NCI-H1436 (cell line): ENCODE measurements at places on chromosomes 2 and 18.

DNA sequence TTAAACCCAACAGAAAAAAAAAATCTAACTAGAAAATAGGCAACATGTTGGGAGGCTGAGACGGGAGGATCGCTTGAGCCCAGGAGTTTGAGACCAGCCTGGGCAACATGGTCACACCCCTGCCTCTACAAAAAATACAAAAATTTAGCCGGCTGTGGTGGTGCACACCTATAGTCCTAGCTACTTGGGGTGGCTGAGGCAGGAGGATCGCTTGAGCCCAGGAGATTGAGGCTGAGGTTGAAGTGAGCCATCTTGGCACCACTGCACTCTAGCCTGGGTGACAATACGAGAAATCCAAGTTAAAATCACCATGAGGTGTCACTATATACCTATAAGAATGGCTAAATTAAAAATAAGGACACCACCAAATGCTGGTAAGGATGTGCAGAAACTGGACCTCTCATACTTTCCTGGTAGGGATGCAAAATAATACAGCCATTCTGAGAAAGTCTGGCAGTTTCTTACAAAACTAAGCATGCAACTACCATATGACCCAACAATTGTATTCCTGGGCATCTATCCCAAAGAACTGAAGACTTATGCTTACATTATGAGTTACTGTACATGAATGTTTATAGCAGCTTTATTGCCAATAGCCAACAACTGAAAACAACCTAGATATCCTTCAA, 2.2 kb downstream of the SEPTIN10 start:
- no peak for DNase-seq

DNA sequence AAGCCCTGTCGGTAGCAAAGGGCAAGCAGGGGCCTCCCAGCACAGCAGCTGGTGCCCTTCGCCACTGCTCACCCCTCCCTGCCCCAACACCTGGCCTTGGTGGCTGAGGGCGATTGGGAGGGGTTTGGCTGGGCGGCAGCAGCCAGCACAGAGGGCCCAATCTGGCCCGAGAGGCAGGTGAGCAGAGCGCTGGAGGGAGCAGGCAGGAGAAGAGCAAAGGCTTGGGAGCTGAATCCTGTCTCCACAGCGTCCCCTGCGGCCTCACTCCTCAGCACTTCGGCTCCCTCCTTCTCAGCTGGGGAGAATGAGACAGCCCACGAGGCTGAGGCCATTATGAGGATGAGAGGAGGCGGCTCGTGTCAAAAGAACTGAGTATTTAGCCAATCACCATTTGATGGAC, 74.9 kb upstream of the TAF1B start:
- no peak for DNase-seq

- no peak for DNase-seq
These were observed 13.8 kb downstream of the EHD3 start for GRCh38 chr2:31247711-31248110.

- DNase-seq, result no peak
These were observed 17.9 kb downstream of the LPIN1 start for GRCh38 chr2:11764359-11764758.

DNA sequence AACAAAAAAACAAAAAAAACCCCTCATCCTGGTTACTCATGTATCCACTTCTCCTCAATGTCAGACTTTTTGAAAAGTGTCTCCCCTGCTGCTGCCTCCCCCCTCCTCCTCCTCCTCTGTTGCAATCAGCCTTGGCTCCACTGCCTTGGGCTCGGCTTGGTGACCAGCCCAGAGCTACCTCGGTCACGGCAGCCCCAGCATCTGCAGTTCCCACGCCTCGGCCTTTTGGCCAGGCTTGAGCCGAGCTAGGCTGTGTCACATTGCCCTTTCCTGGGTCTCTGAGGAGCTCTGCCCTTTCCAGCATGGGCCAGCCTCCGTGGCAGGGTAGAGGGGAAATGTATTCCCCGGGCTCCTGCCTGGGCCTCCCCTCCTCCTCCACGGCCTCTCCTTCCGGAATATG, 22.7 kb upstream of the INHBB start:
- DNase-seq, result no peak

GRCh38 chr18:23851470-23852002, 162.3 kb downstream of the LAMA3 start:
- no peak for DNase-seq

DNA sequence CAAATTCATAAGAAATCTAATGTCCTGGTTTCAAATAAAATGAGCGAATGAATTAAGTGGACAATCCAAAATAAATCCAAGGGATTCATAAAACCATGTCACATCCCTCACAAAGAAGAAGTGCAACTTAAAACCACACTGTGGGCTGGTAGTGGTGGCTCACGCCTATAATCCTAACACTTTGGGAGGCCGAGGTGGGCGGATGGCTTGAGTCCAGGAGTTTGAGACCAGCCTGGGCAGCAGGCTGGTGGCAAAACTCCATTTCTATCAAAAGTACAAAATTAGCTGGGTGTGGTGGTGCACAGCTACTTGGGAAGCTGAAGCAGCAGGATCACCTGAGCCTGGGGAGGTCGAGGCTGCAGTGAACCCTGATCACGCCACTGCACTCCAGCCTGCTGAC, 25.4 kb downstream of the FAM98A start:
- no peak for DNase-seq

GRCh38 chr2:12710301-12710700, 6.4 kb upstream of the TRIB2 start:
- DNase-seq, result no peak

- DNase-seq, result no peak
These were observed 37.2 kb downstream of the ITGA6 start for GRCh38 chr2:172464400-172465129.

DNA sequence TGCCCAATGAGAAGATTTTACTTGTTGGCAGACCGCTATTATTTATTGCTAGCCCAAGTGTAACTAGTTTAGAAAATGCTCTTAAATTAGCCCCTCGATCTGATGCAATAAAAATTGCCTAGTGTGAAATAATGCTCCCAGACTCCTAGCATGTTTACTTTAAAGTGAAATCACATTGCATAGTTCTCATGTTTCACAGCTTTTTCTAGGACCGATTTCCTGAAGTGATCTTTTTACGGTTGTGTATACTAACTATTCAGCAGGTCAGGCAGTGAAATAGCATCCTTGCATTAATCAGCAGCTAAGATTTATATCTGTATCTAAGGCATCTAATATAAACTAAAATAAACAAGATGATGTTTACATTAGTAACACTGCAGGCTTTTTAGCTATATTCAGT, 52.4 kb downstream of the PMS1 start:
- no peak for DNase-seq

GRCh38 chr2:205636549-205637319, 45.6 kb upstream of the NRP2 start:
- DNase-seq, result no peak

- DNase-seq, result no peak
These were observed 94.3 kb downstream of the HDAC4 start for GRCh38 chr2:239306274-239307220.

DNA sequence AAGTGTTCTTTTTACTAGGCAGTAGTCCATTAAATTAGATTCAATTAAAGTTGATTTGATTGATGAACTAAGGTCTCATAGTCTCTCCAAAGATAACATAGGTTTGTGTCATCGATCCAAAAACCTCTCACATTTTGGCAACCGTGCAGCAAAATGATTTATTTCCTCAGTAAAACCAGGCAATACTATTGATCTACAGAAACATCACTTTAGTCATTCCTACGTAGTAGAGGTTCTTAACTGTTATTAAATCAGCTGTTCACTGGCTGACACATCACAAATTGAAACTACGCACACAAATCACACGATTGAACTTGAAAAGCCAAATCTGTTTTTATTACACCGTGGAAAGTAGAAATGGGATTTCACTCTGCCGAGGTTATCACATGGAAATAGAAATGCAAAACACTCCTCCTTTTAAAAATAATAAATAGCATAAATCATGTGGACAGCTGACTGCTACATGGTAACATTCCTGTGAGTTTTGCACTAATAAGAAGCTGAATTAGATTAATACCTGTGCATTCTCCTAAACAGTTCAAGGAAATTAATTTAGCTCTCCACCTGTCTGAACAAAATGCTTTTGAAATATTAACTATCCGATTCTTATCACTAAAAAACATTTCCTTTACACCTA, 262.5 kb downstream of the CDH20 start:
- DNase-seq, result no peak

DNA sequence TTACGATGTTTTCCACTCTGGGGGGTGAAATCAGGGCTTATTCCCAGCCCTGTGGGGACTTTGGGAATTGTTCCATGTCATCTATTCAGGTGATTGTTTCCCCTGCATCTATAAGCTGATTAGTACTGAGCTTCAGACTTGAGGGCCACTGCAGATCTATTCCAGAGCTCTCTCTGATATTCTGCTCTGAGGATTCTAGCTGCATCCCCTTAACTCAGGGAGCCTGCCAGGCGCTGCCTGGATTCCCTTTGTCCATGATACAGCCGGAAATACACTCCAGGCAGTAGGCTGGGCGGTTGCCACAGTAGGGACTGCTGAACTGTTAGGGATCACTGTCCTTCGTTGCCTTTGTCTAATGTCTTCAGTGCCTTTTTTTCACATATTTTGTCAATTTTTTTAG, 31.3 kb downstream of the PTRHD1 start:
- DNase-seq, result no peak

DNA sequence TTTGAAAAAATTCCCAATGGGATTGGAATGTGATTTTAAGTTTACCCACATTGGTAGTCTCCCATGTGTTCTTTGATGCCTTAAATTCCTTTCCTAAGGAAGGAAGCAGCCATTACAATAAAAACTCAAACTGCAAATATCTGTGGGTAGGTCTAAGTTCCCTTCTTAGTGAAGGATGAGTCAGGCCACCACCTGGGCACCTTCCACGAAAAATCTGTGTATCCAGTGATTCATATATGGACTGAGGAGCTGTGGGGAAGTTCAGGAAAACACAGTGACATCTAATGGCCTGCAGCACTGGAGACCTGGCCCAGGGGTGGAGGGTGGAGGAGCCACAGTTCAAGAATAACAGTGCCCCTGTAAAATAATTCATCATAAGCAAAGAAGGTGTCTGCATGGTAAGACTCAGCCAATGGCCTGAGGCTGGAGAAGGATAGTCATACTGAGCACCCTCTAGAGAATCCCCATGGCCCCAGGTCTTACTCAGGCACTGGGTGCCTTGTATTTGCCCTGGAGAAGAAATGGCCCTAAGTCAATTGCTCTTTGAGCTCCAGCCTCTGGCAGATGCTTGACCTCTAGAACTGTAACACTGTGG, 248.6 kb downstream of the SP3 start:
- no peak for DNase-seq

- no peak for DNase-seq
These were observed 66.4 kb downstream of the MCFD2 start for GRCh38 chr2:46849046-46849715.

DNA sequence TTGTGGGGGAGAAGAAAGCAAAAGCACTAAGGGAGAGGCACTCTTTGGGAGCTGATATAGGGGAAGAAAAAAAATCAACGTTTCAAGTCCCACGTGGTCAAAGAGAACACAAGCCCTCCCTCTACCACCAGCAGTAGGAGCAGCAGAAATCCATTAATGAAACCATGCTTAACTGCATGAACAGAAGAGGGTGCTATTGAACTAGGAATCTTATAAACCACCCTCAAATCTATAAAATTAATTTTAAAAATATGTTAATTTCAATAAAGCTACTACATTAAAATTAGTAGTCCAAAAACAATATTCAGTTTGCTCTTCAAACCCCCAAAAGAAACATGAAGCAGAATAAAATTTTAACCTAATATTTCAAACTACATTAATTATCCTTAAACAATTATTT, 147.8 kb downstream of the TMEM18 start:
- DNase-seq, result peak; percentile 44

- DNase-seq, result no peak
These were observed 28.7 kb downstream of the XIRP2 start for GRCh38 chr2:166916987-166917386.

DNA sequence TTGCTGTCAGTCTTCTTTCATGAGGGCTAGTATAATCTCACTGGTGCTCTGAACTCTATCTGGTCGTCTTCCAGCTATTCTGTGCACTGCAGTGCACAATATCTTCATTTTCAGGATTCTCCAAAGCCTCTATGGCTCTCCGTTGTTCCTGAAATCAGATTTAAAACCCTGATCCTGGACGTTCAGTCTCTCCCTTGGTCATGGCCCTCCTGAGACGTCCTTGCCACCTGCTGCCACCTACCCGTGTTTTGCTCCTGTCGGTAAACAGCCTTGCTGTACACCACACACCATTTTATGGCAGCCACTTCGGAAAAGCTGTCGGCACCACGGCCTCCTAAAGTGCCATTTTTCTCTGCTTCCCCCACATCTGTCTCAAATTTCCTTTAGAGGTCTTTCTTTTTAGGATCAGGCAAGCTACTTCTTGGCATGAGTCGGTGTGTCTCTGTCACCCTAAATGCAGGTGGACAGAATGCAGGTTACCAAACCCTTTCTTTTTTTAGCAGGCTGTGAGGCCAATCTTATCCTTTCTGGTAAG, 170.0 kb downstream of the HRH4 start:
- DNase-seq, result no peak

DNA sequence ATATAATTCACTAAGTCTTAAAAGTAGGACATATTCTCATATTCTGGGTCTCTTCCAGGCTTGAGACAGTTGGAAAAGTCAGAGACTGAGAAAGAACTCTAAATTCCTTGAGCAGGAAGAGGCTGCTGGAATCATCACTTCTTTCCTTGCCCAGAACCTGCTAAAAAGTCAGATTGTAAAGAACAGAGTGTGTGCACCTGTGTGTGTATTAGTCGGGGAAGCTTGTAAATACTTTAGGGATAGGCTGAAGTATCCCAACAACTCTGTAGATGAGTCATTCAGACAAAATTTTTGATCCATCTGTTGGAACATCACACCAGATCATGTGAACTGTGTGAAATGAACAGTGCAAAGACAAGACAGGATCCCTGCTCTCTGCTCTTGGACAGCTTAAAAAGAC, 16.1 kb downstream of the GAREM1 start:
- DNase-seq, result no peak

- DNase-seq, result no peak
These were observed 20.1 kb downstream of the SFT2D3 start for GRCh38 chr2:127721311-127721977.

DNA sequence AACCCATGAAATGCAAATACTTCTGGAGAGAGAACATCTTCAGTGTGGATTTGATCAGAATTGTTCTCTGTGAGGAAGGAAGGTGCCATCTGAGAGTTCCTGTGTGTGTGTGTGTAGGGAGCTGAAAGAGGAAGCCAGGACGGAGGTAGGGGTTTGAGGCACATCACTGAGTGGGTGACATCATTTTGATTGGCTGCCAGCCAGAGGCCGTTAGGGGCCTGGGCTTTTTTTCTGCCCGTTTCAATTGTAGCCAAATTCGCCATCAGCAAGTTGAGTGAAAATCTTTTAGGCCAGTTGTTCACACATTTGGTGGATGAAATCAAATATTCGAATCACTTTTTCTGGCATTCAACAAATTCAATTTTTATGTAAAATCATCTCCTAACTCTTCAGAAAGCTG, 48.9 kb downstream of the TSN start:
- peak; percentile 63 for DNase-seq

DNA sequence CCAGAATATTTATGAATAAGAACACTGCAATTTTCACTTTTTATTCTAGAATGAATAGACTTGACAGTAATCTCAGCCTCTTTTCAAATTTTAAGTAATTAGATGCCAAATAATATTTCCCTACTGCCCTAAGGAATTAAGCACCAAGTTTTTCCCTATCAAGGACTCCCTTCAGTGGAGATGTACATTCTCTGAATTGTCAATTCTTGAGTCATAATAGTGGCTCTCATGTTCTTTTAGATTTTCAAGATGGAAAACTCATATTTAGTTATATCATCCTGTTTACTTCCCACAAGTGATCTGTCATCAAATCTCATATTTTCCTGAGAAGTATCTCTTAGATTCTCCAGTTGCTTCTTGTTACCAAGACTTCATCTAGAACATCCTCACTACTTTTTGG, 1248.9 kb upstream of the CHAC2 start:
- no peak for DNase-seq
